ENCODE measurements at places on chromosomes 5 and 9.

GRCh38 chr9:18922161-18922885 lies 110.7 kb downstream of the SAXO1 start:
- DNase-seq, result no peak

DNA sequence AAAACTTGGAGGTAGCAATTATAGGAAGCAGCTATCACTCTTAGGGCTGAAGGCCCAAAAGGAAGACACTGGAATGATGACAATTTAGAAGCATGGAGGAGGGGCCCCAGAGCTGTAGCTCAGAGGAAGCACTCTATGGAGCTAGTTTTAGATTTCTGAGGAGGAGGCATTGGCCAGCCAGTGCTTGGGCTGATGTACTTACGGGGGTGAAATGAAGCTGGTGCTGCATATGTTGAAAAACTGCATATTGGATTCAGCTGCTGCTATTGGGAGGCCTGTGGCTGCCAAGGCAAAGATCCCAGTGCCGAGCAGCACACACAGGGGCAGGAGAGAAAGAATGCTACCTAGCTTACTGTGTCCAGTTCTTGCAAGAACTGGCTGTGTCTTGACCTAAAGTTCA lies 53.9 kb upstream of the HMHB1 start:
- no peak for DNase-seq

DNA sequence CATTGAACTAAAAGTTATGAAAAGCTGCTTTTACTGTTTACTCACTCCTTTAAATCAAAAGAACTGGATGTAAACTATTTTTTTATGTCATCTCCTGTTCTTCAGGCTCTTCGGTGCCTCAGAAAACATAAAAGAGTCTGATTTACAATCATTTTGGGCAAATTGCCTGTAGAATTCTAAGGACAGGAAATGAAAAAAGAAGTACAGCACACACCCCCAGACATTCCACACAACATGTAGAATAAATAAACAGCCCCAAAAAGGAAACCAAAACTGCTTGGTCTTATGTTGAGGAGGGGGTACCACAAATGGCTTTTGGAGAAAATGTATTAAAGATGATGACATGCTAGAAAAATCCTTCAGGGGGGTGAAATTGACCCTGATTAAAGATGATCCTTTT lies 57.2 kb downstream of the ITGA1 start:
- DNase-seq, result peak; percentile 36

- no peak for DNase-seq
Observed at GRCh38 chr9:68980341-68980914, 33.5 kb downstream of the PRKACG start.

GRCh38 chr5:33806738-33807442 lies 84.9 kb downstream of the ADAMTS12 start:
- DNase-seq, result peak; percentile 81

DNA sequence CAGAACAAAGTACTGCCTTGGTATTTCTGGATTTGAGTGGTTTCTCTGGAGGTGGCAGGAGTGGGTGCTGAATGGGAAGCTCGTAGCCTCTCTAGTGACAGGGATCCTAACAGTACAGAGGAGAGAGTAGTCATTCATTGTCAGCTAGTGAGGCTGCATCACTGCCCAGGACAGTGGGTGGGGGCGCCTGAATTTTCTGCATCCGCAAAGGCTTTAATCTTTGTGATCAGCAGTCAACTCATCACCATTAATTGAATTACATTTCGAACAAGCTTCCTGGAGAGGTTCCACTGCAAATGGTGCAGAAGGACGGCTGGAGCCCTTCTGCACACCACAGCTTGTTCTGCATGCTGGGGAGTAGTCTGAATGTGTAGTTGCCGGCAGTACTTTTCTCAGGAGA lies 77.5 kb downstream of the HSPA4 start:
- DNase-seq, result no peak

GRCh38 chr5:24831989-24832388 lies 187.2 kb upstream of the CDH10 start:
- no peak for DNase-seq

DNA sequence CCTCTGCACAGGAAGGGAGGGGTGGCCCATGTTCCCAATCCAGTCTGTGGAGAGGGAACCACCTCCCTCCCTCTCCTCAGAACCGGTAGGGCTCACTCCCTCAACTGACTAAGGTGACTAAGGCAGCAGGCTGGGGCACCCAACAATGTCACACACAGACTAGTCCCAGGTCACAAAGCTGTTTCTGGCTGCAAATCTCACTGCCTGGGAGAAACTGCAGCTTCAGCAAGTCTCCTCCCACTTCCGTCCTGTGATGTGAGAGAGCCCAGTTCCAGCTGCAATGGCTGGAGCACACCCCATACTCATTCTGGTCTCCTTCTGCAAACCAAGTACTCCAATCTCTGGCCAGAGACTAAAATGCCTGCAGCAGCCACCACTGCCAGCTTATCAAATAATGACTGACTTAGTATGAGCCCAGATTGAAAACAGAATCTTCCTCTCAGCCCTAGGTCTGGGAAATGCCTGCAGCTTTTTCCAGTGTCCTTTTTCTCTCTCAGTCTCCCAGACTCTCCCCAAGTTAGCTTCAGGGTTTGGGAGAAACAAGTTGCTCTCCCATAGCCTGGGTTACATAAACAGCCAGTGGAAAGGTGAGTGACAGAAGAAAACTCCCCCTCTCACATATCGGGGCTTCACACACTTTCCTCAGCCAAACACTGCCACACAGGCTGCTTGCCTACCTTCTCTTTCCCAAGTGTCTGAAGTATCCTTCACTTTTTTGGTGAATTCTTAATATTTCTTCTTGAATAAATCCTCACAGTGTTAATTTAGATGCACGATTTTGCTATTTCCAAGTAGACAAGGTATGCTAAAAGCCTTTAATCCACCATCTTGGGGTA lies 247.4 kb upstream of the RASA1 start:
- DNase-seq, result no peak

GRCh38 chr9:130453487-130453886 lies 8.7 kb downstream of the ASS1 start:
- DNase-seq, result peak; percentile 48

DNA sequence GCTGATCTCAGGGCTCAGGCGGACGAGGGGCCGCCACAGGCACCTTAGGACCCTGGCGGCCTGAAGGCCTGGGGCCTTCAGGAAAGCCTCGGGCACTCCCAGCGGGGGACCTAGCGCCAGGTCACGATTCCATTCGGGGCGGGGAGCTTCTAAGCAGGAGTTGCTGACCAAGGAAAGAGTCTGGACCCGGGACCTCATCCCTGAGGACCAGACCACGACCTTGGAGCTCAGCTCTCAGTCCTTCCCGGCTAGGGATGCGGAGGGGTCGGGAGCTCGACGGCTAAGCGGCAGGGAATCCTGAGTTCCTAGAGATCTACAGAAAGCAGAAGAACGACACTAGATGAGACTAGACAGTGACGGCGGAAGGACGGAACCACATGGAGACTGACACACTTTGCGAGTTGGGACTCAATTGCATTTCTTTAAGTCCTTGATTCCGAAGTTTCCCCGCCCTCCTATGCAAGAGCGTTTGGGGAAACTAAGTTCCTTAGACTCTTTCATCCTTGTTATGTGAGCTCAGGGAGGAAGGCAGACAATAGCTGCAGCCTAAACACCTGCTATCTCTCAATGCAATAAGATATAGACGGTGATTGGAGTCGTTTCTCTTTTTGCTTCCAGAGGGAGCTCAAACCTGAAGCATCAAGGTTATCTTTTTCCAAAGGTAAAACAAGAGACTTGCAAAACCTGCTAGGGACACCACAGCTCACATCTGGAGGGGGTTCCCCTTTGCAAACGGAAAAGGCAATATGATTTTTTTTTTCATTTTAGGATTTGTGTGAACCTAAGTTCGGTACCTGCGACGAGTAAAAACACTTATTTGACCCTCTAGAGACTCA lies 9.7 kb downstream of the NR2F1-AS1 start:
- no peak for DNase-seq

GRCh38 chr9:70411121-70411929 lies 3.1 kb downstream of the KLF9 start:
- DNase-seq, result peak; percentile 74

- DNase-seq, result no peak
Observed at GRCh38 chr5:143130613-143131305, 272.7 kb downstream of the NR3C1 start.

- DNase-seq, result peak; percentile 71
Observed at GRCh38 chr5:180825768-180826525, 23.3 kb upstream of the MGAT1 start.

- no peak for DNase-seq
Observed at GRCh38 chr5:3993856-3994473, 398.3 kb downstream of the IRX1 start.

GRCh38 chr9:91085517-91086291 lies 276.0 kb downstream of the AUH start:
- no peak for DNase-seq

DNA sequence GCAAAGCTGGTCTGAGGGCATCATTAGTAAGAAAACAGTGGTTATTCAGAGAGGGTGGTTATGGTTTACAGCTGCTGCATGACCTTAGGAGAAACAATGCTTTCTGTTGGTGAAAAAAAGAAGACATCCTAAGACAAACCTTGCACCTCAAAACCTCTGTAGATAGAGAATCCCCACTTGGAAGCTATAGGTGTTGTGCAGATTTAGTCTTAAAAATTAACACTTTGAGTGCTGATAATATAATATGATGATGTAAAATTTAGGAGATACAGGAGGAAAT lies 1.4 kb upstream of the PTTG1 start:
- no peak for DNase-seq

- no peak for DNase-seq
Observed at GRCh38 chr9:128055344-128056040, 11.6 kb downstream of the NAIF1 start.

- no peak for DNase-seq
Observed at GRCh38 chr9:34179213-34180136, 632 bp downstream of the UBAP1 start.

DNA sequence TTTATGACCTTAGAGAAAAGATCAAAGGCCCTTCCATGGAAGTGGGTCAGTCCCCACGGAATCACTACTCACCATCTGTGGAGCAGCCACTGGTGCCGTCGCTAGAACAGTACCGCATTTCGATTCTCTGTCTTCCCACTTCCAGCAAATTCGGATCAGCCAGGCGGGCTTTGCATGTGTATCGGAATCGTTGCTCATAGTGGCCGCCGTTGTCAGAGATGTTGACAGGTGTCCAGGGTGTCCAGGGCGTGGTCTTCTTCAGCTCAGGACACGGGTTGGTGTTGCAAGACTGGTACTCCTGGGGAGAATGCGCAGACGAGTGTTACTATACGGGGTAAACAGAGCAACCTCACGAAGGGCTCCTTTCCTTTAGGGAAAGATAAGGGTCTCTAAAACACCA lies 479.5 kb downstream of the SEMA5A start:
- DNase-seq, result no peak

DNA sequence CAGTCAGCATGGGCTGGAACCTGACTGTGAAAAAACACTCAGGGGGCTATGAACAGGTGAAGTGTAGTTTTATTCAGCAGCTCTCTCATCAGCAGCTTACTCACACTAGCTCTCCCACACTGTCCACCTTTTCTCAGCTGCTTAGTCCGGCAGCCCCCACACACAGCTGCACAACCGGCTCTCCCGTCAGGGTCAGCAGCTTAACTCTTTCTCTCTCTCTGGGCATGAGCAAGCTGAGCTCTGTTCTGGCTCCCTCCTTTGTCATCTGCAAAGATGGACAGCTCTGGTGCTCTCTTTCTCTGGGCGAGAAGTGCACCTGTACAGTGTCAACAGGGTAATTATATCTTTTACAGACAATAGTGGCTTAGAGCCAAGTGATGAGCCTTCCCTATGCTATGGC lies 8.2 kb downstream of the DMAC1 start:
- no peak for DNase-seq

- peak; percentile 21 for DNase-seq
Observed at GRCh38 chr5:149728303-149728702, 1.8 kb upstream of the PPARGC1B start.

DNA sequence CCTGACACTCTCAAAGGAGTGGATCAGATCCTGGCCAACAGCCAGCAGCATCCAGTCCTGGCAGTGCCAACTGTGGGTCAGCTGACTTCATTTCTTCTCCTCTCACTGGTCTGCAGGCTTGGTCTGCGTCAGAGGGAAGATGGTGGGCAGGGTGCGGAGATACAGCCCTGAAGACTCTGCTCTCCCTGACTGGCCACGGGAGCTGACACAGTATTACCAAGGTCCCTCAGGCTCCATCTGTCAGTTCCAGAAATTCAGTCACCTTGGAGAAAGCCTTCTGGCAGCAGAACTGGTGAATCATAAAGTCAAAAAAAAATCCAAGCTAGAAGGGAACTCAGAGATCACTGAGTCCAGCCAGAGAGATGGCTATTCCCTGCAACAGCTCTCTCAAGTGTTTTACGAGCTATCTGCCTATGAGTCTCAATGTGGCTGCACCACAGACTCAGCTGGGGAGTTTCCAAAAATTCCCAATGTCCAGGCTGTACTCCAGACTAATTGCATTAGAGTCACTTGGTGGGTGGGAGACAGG lies 27.9 kb downstream of the C1QTNF2 start:
- DNase-seq, result peak; percentile 81

GRCh38 chr5:78162253-78162862 lies 132.1 kb downstream of the AP3B1 start:
- peak; percentile 3 for DNase-seq

DNA sequence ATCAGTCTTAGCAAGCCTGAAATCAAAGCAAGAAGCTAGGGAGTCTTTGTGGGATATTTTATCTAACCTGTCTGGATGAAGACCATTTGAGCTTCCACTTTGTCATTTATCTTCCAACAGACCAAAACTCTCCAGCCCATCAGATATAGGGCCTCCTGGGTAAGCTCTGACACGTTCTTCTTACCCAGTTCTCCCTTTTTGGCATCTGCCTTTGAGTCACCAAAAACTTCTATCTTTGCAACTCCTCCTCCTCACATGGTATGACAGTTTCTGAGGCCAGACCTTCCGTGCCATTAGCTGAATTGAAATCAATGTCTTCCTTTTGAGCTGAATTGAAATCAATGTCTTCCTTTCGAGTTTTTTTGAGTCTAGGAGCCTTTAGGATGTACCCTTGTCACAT lies 156.6 kb upstream of the SPRY4 start:
- no peak for DNase-seq

GRCh38 chr9:136726631-136727191 lies 14.3 kb downstream of the DIPK1B start:
- DNase-seq, result no peak

GRCh38 chr5:149872351-149873040 lies 72.1 kb downstream of the PDE6A start:
- no peak for DNase-seq

DNA sequence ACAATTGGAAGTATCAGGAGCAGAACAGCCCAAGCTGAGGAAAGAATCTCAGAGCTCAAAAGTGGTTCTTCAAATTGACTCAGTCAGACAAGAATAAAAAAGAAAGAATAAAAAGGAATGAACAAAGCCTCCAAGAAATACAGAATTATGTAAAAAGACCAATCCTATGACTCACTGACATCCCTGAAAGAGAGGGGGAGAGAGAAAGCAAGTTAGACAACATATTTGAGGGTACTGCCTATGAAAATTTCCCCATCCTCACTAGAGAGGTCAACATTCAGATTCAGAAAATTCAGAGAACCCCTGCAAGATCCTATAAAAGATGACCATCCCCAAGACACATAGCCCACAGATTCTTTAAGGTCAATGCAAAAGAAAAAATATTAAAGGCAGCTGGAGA lies 173.2 kb downstream of the ALDH1A1 start:
- DNase-seq, result peak; percentile 14

- DNase-seq, result peak; percentile 63
Observed at GRCh38 chr5:4533457-4534105, 606.5 kb upstream of the ADAMTS16 start.

GRCh38 chr9:7171396-7172153 lies 413.8 kb downstream of the KDM4C start:
- no peak for DNase-seq

All from astrocyte (in vitro differentiated cells and primary cell).